Activated T-helper 2 cell treated with anti-CD3 and anti-CD28 coated beads, Interferon-gamma antibody, Interleukin-2, Interleukin-4, amounts not matched to agents 10 μg/mL and 5 μg/mL and 100 μg/mL, durations not matched to agents 14 hours and 24 hours and 36 hours (primary cell): ENCODE measurements at places on chromosomes 2 and 18. TPM values are rescaled to one million over a fixed set of nuclear protein-coding genes. Genes with fewer than 3 reads are reported as not detected.

Gene IGFBP5
- total RNA-seq: not detected in 2 replicates

Gene MC5R
- not detected in 2 replicates for total RNA-seq

DNA sequence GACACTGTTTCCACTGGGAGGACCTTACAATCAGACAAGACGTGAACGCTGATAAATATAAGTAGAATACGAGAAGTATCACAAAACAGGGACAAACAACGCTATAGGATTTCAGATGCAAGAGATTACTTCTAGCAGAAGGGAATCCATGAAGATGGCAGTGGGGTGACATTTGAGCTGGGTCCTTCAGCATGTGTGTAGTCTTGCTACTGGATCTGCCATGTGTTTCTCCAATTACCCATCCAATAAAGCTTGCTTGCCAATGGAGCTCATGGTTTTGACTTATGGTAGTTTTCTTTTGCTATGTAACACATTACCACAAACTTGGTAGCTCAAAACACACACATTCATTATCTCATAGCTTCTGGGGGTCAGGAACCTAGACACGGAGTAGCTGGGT lies 32.8 kb upstream of the LGALSL start:
- no peak for DNase-seq

- DNase-seq: no peak
Observed at GRCh38 chr18:36188916-36189315, 1.6 kb downstream of the MOCOS start.

- DNase-seq: no peak
Observed at GRCh38 chr2:128490321-128490720, 171.7 kb upstream of the HS6ST1 start.

DNA sequence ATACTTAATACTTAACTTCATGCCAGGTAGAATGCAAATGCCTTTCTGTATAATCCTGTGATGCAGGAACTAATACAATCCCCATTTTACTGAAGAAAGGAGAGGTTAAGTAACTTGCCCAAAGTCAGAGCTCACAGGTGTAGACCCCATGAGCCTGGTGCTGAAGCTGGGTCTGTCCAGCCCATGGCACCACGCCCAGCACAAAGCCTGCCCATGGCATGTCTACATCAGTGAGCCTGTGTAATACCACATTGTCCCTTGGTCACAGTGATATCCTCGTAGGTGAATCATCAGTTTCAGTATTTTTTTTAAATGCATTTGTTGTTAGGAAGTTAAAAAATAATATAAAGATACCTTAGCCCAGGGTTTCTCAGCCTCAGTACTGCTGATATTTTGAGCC lies 69.9 kb upstream of the MCFD2 start:
- peak; percentile 13 for DNase-seq
